ENCODE measurements at places on chromosomes 5 and 9.

GRCh38 chr9:109448223-109448622 lies 49.9 kb downstream of the PTPN3 start:
- no peak for DNase-seq
- H3K27me3 ChIP-seq = peaks cover 34% of the 10 kb centered on the region
- H3K4me3 ChIP-seq = no peak overlapping the region

- DNase-seq = no peak
- peaks cover 5% of the 10 kb centered on the region for H3K4me1 ChIP-seq
- no peak overlapping the region for H3K4me3 ChIP-seq
- no peaks in the 10 kb centered on the region for H3K36me3 ChIP-seq
- no peaks in the 10 kb centered on the region for H3K27me3 ChIP-seq
Measured at GRCh38 chr5:178328826-178329730, 96.5 kb upstream of the PHYKPL start.

GRCh38 chr9:23826120-23826629 lies at the start of gene ELAVL2:
ELAVL2 (minus strand) TSS chr9:23826240; CDS start chr9:23762234, 64,006 bp downstream.
- H3K4me1 ChIP-seq = peaks cover under 1% of the 10 kb centered on the region
- DNase-seq = peak; percentile 44
- H3K4me3 ChIP-seq = no peak within 1 kb of the TSS
- H3K36me3 ChIP-seq = peaks cover 2% of the 10 kb centered on the region

GRCh38 chr5:151128817-151129216 lies 28.8 kb downstream of the ANXA6 start:
- peak overlapping the region; percentile 96 for H3K27ac ChIP-seq
- peak overlapping the region; percentile 22 for H3K4me3 ChIP-seq
- peaks cover 100% of the 10 kb centered on the region for H3K4me1 ChIP-seq
- H3K27me3 ChIP-seq = no peaks in the 10 kb centered on the region
- peaks cover 76% of the 10 kb centered on the region for H3K36me3 ChIP-seq

DNA sequence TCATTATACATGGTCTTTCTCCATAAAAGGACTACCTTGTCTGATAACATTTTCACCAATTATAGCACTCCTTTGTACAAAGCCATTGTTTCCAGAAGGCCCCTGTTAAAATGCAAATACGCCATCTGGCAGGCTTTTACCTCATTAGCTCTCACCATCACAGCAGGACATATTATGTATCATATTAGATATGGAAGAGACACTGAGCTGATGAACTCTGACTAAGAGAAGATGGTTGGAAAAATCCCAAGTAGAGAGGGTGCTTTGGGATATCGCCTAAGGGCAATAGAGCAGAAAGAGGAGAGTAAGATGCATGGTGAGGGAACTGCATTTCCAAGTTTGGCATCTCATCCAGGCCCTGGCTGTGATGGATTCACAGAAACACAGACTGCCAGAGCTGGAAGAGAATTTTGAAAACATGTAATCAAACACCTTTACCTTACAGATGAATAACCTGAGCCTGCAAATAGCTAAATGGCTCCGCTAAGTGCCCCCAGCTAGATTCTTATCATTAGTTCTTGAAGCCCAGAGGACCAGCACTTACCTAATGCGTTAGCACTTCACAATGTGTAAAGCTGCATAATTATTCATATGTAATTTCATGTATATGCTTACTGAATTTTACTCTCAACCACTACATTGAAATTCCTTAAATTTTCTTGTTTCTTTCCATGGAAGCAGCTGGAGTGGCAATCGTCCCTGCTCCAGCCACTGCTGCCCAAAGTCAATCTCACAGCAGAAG lies 393.6 kb upstream of the IZUMO3 start:
- no peak overlapping the region for H3K27ac ChIP-seq
- peaks cover 1% of the 10 kb centered on the region for H3K4me1 ChIP-seq
- DNase-seq = no peak
- H3K27me3 ChIP-seq = no peaks in the 10 kb centered on the region
- no peaks in the 10 kb centered on the region for H3K36me3 ChIP-seq

DNA sequence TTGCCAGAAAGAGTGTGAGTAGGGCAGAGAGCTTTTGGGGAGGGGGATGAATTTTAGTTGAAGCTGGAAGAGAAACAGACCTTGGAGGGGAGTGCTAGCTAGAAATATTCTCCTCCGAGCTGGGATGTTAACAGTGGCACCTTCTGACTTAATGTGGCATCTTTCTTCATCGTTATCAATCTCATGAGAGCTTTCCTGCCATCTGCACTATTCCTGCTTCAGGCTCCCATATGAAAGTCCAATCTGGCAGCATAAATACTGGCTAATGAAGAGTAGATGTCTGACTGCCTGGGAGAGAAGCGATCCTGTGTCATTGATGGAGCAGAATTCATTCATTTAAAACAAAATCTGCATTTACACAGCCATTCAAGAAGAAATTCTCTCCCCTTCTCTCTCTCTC lies 284.5 kb downstream of the TMEM38B start:
- peaks cover 3% of the 10 kb centered on the region for H3K4me1 ChIP-seq
- DNase-seq = no peak
- no peaks in the 10 kb centered on the region for H3K36me3 ChIP-seq
- H3K4me3 ChIP-seq = no peak overlapping the region
- H3K27ac ChIP-seq = no peak overlapping the region
- H3K27me3 ChIP-seq = no peaks in the 10 kb centered on the region

- no peaks in the 10 kb centered on the region for H3K27me3 ChIP-seq
- peak overlapping the region; percentile 69 for H3K4me3 ChIP-seq
- DNase-seq = peak; percentile 56
- peaks cover 24% of the 10 kb centered on the region for H3K4me1 ChIP-seq
- H3K27ac ChIP-seq = peak overlapping the region; percentile 98
- H3K36me3 ChIP-seq = peaks cover 4% of the 10 kb centered on the region
Measured at GRCh38 chr5:98933445-98934072, 4.8 kb upstream of the CHD1 start.

DNA sequence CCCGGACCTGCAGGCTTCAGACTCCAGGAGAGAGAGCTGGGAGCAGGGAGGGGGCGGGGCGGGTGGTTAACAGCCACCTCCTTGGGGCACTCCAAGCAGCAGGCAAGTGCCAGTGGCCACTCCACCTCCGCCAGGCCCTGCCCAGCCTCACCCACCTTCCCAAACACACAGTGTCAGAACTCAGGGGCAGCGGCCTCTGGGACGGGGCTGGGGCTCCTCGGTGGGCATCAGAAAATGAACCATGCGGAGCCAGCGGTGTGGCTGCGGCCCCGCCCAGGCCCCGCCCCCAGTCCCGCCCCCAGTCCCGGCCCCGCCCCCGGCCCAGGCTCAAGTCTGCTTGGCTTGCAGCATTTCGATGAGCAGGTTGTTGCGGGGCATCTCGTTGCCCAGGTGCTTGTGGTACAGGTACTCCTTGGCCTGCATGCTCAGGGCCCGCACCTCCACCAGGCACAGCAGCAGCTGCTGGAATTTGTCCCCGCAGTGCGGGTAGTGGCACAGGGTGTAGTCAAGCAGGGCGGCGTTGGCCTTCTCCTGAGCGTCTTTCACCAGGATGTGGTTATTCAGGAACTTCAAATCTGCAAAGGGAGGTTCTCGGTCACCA lies 24.7 kb downstream of the NR5A1 start:
- H3K36me3 ChIP-seq = no peaks in the 10 kb centered on the region
- H3K4me3 ChIP-seq = no peak overlapping the region
- peaks cover 46% of the 10 kb centered on the region for H3K27me3 ChIP-seq
- DNase-seq = no peak

DNA sequence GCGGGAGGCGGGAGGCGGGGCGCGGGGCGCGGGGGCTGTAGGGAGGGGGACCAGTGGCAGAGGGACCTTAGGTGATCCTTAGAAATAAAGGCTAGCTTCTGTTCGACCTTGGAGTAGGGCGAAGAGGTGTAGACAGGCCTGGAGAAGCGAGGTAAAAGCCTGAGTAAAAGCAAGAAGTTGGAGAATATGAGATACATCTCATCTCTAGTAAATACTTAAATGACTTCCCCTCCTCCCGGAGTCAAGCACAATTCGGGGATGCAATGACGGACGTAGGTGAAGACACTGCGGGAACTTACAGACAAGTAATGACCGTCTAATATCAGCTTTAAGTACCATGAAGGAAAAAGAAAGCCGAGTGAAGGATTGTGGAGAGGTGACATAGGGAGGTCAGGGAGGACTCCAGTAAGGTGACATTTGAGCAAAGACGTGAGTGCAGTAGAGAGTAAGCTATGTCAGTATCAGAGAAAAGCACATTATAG lies 466 bp downstream of the SMC2 start:
- H3K27me3 ChIP-seq = no peaks in the 10 kb centered on the region
- H3K36me3 ChIP-seq = peaks cover 3% of the 10 kb centered on the region
- H3K4me3 ChIP-seq = peak overlapping the region; percentile 98
- peak overlapping the region; percentile 97 for H3K27ac ChIP-seq
- no peak for DNase-seq

DNA sequence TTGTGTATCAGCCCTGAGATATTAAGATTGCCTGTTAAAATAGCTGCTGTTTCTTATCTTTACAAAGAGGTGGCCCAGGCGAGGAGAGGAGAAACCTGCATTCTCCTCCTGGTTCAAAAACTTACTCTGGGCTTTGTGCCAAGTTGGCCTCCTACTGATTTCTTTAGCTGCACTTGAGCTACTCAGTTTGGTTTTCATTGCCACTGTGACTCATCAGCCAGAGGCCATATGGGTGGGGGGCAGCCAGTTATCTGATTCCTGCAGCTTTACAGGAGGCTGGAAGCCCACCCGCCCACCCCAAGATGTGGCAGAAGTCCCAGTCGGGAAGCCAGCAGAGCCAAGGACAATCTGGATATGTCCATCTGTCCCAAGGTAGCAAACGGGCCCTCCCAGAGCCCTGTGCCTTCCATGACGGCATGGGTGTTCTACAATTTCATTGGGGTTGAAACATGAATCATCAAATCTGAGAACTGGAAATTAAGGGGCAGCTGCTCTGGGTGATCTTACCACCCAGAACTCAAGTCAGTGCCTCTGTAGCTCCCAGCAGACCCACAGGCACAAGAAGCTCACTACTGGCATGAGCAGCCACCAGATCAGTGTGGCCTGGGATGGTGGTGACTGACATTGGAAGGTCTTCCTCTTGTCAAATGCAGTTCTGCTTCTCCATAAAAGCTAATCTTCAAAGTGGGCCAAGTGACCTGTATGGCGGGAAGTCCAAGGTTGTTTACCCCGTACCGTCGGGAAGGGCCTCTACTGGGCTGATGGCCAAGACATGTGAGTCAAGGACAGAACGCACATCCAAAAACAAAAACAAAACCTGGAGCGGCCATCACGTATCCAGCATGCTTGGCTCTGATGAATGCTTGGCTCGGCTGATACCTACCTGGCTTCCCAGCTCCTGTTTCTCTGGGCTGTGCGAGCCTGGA lies 15.6 kb downstream of the FCN2 start:
- H3K27ac ChIP-seq = no peak overlapping the region
- H3K36me3 ChIP-seq = peaks cover 4% of the 10 kb centered on the region
- no peak for DNase-seq
- peaks cover 36% of the 10 kb centered on the region for H3K27me3 ChIP-seq

DNA sequence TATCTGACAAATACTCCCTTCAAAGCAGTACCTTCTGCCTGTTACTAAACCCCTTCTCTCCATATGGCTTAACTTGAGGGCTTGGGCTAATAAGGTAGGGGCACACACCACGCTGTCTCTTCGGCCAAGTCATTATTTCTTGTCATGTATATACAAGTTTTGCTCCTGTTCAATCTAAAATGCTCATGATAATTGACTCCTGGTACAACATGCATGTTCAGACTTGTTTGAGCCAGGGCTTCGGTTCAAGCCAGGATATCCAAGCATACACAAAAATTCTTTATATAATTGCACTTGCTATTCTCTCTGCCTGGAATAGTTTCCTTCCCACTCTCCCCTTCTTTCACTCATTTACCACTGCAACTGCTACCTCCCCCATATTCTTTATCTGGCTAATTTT lies 756.0 kb upstream of the C9orf72 start:
- DNase-seq = no peak
- no peak overlapping the region for H3K27ac ChIP-seq
- no peaks in the 10 kb centered on the region for H3K4me1 ChIP-seq

- no peaks in the 10 kb centered on the region for H3K36me3 ChIP-seq
- DNase-seq = no peak
- H3K27me3 ChIP-seq = peaks cover 25% of the 10 kb centered on the region
Measured at GRCh38 chr9:135616619-135617537, 22.5 kb downstream of the GLT6D1 start.

DNA sequence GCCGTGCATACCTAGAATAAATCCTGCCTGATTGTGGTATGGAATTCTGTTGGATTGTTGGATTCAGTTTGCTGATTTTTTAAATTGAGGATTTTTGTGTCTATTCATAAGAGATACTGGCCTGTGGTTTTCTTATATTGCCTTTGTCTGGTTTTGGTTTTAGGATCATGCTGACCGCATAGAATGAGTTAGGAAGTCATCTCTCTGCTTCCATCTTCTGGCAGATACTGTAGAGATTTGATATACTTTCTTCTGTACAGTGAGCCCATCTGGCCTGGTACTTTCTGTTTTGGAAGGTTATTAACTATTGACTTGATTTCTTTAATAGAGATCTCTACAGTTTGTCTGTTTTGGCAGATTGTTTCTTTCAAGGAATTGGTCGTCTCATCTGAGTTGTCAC lies 14.7 kb downstream of the CEP72 start:
- peaks cover 8% of the 10 kb centered on the region for H3K4me1 ChIP-seq
- H3K27ac ChIP-seq = no peak overlapping the region
- H3K27me3 ChIP-seq = no peaks in the 10 kb centered on the region
- H3K36me3 ChIP-seq = peaks cover 58% of the 10 kb centered on the region

GRCh38 chr5:179318221-179318955 lies 26.9 kb downstream of the ADAMTS2 start:
- H3K36me3 ChIP-seq = no peaks in the 10 kb centered on the region
- DNase-seq = no peak
- no peak overlapping the region for H3K4me3 ChIP-seq
- no peaks in the 10 kb centered on the region for H3K4me1 ChIP-seq
- H3K27me3 ChIP-seq = peaks cover 8% of the 10 kb centered on the region

- DNase-seq = no peak
- H3K4me1 ChIP-seq = peaks cover 5% of the 10 kb centered on the region
- no peak overlapping the region for H3K27ac ChIP-seq
- peaks cover 20% of the 10 kb centered on the region for H3K27me3 ChIP-seq
- H3K36me3 ChIP-seq = peaks cover 2% of the 10 kb centered on the region
Measured at GRCh38 chr5:45691656-45692055, 4.5 kb downstream of the HCN1 start.

- no peak for DNase-seq
- H3K27ac ChIP-seq = no peak overlapping the region
- no peaks in the 10 kb centered on the region for H3K4me1 ChIP-seq
- H3K36me3 ChIP-seq = no peaks in the 10 kb centered on the region
Measured at GRCh38 chr9:88672874-88673689, 138.1 kb downstream of the NXNL2 start.

- no peak overlapping the region for H3K4me3 ChIP-seq
- H3K36me3 ChIP-seq = no peaks in the 10 kb centered on the region
- H3K27ac ChIP-seq = no peak overlapping the region
- H3K27me3 ChIP-seq = no peaks in the 10 kb centered on the region
- DNase-seq = no peak
Measured at GRCh38 chr5:59130431-59130830, 547.6 kb downstream of the RAB3C start.

DNA sequence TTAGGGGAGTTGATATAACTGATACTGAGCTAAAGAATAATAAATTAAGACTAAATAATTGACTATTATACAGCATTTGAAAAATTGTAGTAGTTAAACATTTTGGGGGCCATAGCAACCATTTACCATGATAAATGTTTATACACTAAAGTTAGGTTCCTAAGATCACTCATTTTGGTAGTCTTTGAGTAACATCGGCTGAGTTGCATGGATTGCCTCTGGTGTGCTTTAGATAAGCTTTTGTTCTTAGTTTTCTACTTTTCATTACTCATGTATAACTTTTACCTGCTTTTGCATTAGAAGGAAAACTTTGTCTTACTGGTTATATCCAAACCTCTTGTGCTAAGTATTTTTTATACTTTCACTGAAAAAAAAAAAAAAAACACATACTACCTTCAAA lies 101.2 kb downstream of the SLC44A1 start:
- no peaks in the 10 kb centered on the region for H3K36me3 ChIP-seq
- no peak for DNase-seq
- H3K27ac ChIP-seq = no peak overlapping the region
- H3K27me3 ChIP-seq = no peaks in the 10 kb centered on the region
- peaks cover 8% of the 10 kb centered on the region for H3K4me1 ChIP-seq
